Mucosa of descending colon (tissue), 3 donors: ENCODE measurements at places on chromosomes 2 and 18. TPM values are rescaled to one million over a fixed set of nuclear protein-coding genes. Genes with fewer than 3 reads are reported as not detected.

PER2 gene
- total RNA-seq = 22.6 TPM

IL1F10 gene
- not detected for total RNA-seq

CFAP65 gene
- 0.27 TPM for total RNA-seq

LAMA1 gene
- total RNA-seq = 2.7 TPM

LIMS4 gene
- 0.93 TPM for total RNA-seq

MYO1B gene
- 35.1 TPM for total RNA-seq

LIMS2 gene
- total RNA-seq = 29.9 TPM

MAPK4 gene
- 9.9 TPM for total RNA-seq

TXNDC2 gene
- total RNA-seq = 0.28 TPM

MALT1 gene
- 23.4 TPM for total RNA-seq

CLIP4 gene
- total RNA-seq = 2.6 TPM

GRCh38 chr2:211181626-211182025, 625.2 kb downstream of the CPS1 start:
- no peak for DNase-seq

- no peak for DNase-seq
Measured at GRCh38 chr18:75220551-75221355, 10.2 kb downstream of the TSHZ1 start.

DNA sequence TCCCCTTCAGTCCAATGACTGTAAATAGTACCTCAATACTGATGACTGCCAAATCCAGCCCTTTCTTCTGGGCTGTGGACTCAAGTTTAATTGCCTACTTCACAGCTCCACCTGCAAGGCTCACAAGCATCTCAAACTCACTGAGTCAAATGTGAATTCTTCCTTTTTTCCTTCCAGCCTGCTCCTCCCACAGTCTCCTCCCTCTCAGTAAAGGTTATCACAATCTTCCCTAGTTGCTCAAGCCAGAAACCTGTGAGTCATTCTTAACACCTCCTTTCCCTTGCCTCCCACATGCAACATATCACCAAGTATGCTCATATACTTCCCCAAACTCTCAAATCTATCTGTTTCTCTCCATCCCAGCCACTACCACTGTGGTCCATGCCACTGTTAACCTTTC, 3.7 kb upstream of the MFSD6 start:
- DNase-seq = no peak

DNA sequence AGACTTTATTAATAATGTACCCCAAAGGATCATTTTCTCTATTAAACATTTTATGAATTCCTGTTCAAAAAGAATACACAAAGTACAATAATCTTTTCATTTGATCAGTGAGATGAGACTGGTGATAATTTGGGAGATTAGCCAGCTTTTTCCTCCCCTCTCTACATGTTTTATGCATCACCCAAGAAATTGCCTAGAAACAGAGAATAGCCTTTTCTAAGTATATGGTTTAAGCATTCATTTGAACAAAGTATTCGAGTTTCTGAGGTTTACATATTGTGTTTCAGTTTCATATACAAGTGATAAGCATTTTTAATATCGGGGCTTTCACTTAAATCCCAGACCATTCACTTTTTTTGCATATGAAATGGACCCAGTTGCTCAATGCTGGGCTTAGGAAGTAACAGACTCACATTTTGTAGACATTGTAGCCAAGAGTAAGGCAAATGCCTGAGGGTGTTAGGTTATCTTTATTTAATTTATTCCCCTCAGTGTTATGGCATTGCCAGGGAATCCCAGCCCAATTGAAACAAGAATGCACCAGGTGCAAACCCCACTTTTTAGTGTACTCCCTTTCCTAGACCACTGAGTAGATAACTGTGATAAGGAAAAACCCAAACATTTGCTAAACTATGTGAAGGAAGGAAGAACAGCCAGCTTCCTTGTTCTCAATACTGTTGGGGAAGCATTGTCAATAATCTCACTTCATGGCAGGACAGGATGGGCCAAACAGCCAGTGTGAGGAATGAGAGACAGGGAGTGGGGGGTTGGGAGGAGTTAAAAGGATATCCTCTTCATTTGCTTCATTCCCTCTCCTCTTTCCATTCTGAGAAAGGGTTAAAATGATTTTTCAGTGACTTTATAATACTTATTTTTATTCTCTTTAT, 3.5 kb downstream of the CPO start:
- no peak for DNase-seq

DNA sequence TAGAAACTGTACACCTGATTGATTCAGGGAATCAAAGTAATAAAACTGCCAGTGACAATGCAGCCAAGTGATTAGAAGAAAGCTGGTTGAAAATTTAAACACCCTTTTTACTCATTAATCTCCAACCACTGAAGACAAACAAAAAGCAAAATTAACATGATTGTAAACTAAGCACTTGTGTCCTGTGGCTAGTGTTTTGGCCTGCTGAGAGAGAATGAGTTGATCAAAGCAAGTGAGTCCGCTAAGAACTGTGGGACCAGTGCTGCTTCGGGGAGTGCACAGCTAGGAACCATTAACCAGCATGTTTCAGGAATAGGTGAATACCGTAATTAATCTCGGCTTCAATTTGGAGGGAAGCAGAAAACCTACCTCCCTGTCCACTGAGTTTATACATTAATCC, 13.6 kb upstream of the PAPOLG start:
- no peak for DNase-seq

DNA sequence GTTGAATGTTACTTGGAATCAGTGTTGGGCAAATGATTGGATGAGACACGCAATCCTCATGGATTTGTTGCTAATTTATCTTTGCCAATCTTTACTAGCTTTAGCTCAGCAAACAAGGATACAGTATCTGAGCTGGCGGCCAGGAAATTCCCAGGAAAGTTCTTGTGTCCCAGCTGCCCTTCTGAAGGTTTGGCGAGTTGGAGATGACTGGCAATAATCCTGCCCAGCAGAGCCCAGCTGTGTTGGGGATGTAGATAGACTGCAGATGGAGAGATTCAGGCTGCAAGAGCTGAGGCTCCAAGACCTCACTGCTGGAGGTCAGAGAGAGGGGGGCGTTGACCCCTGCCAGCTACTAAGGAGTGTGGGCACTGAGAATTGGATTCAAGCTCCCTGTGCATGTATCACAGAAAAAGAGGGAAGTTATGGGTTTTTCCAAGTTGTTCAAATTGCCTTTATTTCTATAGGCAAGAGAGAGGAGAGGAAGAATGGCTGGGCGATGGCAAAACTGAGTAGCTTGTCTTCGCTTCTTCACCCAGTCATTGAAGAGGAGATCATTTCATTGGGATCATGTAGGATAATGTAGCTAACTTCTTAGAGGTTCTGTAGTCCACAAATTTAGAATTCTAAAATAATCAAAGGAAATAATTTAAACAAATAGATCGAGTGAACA, 506.8 kb upstream of the LRATD1 start:
- no peak for DNase-seq

GRCh38 chr18:31977270-31977872, 34.4 kb upstream of the TRAPPC8 start:
- DNase-seq = no peak

DNA sequence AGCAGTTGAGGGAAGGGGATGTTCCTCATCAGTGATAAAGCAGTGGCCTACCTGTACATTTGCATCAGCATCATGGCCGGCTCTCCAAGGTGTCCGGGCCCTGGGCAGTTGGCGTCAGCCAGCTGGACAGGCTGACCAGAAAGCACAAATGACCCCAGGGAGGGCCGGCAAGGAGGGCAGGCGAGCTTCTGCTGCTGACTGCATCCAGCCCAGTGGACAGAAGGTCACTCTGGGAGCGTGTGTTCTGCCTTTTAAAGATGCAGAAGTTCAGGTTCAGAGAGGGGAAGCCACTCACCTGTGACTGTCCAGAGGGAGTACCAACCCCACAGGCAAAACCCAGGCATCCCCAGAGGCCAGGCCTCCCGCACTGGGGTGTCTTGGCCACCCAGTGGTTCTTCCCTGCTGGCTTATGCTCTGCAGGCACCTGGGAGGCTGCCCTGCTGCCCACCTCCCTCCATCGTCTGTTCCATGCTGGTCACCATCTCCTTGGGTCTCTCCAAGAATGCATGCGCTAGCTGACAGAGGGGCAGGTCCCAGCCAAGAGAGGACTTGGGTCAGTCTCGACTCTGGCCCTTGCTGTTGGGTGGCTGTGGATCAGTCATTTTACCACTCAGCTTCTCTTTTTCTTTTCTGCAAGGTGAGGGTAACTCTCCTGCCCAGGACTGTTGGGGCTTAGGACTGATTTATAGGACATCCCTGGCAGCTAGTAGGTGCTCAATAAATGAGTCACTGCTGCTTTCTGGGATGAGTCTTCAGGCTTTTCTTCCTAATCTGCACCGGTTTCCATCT, 89.9 kb downstream of the INHBB start:
- DNase-seq = no peak

- no peak for DNase-seq
Measured at GRCh38 chr2:181170256-181170655, 189.9 kb downstream of the UBE2E3 start.

- DNase-seq = no peak
Measured at GRCh38 chr2:216016581-216016980, 3.2 kb upstream of the MREG start.

GRCh38 chr2:152005607-152006006, 93.2 kb downstream of the CACNB4 start:
- no peak for DNase-seq

GRCh38 chr2:68789603-68790002, 55.0 kb downstream of the ARHGAP25 start:
- peak; percentile 62 for DNase-seq

GRCh38 chr2:33230842-33231241, 245.6 kb upstream of the RASGRP3 start:
- DNase-seq = no peak

DNA sequence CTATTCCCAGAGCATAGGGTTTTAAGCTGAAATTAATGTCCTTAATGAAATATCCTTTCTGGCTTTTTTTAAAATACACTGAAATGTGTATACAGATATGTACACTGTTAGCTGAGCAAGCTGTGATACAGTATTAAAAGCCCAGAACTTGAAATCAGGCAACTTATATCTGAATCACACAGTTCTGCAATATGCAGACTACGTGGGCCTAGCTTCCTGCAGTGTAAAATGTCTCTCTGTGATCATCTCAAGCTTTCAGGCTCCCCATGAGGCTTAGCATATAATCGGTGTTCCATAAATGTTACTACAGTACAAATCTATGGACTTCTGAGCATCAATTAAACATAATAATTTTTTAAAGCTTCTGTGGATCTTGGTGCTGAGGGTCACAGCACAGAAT, 8.2 kb downstream of the FBXO15 start:
- no peak for DNase-seq

DNA sequence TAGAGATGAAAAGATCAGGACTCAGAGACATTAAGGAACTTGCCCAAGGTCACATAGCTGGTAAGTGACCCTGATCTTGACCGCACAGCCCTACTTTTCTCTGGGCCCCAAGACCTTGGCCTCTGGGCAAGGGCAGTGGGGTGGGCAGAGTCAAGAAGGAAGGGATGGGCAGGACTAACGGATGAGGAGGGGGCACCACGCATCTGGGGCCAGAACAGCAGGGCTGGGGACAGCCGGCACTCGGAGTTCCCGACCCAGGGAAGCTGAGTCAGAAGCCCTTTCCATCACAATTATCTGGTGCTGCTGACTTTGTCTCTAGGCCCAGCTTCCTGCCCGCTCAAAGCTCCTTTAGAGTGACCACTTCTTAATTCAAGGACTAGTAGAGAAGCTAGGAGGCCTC, 14.4 kb downstream of the CFAP65 start:
- DNase-seq = no peak

- peak; percentile 77 for DNase-seq
Measured at GRCh38 chr2:212940816-212941215, 210.6 kb downstream of the IKZF2 start.

- DNase-seq = no peak
Measured at GRCh38 chr2:28901841-28902240, 7.4 kb downstream of the WDR43 start.

DNA sequence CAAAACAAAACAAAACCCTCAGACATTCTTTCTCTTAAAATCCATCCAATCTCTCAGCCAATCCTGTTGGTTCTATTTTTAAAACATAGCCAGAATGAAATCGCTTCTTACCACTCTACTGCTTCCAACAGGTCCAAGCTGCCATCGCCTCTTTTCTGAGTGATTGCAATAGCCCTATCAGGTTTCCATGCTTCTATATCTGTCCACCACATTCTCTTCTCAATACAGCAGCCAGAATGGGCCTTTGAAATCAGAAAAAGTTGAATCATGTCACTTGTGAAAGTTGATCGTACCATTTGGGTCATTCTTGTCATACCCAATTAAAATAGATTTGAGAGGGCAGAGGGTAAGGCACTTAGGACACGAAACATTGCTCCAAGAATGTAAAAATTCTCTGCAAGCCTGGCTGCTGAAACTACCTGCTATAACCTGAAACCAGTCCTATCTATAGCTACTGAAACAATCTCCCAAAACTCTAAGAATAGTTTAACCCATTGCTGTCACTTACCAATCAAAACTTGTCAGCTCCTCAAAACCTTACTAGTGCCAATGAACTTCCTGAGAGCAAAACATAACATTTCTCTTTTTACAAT, 3.3 kb upstream of the MTLN start:
- no peak for DNase-seq

DNA sequence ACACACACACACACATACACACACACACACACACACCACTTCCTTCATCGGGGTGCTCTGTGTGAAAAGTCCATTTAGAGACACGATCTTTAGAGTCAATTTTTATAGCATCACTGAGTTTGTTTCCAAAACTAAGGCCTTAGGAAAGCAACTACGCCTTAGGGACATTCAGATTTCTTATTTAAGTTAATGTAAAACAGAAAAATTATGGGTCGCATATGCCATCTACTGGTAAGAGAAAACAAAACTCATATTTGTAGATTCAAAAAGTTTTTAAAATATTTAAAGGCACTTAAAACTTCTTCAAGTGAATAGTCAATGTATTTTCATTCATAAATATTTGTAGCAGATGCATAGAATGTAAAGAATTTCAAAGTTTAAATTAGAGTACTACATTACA, 166.2 kb downstream of the ATAD2B start:
- no peak for DNase-seq

DNA sequence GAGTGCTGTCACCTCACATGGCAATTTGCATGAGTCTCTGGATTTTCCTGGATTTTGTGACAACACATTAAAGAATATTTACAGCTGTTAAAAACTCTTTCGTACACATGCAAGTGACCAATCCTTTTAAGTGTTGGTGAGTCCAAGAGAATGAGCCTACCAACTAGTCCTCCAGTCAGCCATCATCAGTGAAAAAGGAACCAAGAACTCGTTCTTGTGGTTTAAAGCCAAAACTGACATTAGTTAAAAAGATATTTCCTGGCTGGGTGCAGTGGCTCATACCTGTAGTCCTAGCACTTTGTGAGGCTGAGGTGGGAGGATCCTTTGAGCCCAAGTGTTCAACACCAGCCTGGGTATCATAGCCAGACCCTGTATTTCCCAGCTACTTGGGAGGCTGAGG, 215.4 kb upstream of the ITGA4 start:
- DNase-seq = no peak

- DNase-seq = no peak
Measured at GRCh38 chr2:119156891-119157773, 1.4 kb downstream of the C1QL2 start.

DNA sequence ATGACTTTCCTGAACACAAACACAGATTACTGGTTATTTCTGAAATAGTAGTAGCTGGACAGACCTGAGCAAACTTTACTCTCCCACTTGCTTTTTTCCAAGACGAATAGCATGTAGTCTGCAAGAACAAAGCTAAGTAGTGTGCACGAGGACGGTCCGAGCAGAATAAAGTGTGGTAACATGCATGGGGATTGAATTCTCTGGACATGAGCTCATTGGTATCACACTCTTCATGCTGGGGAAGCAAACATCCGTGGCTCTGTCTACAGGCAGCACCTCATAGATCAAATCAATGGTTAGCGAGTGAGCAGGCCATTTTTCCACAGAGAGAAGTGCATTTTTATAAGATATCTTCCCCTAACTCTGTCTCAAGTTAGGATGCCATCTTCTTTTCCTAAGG, 164.8 kb upstream of the STK17B start:
- no peak for DNase-seq

GRCh38 chr2:120289221-120289906, 36.7 kb downstream of the RALB start:
- no peak for DNase-seq
